Type B pancreatic cell (in vitro differentiated cells): ENCODE measurements at places on chromosomes 5 and 9.

DNA sequence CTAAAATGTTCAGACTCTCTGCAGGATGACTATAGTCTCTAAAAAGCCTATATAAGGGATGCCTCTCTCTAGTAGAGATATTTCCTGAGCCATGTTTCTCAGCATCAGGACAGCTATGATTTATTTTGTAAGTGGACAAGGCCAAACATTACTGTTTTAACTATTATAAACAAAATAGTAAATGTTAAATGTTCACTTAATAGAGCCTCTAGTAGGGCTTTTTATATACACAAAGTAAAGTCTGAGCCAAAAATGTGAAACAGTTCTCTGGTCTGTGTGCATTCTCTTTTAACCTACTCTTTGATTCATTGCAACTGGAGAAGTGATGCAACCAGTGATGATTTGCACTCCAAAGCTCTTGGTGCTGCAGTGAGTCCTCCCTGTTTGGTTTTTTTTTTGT, 220.5 kb downstream of the GDNF start:
- H3K36me3 ChIP-seq = no peaks in the 10 kb centered on the region
- no peak for DNase-seq
- H3K4me1 ChIP-seq = no peaks in the 10 kb centered on the region
- no peaks in the 10 kb centered on the region for H3K27me3 ChIP-seq

DNA sequence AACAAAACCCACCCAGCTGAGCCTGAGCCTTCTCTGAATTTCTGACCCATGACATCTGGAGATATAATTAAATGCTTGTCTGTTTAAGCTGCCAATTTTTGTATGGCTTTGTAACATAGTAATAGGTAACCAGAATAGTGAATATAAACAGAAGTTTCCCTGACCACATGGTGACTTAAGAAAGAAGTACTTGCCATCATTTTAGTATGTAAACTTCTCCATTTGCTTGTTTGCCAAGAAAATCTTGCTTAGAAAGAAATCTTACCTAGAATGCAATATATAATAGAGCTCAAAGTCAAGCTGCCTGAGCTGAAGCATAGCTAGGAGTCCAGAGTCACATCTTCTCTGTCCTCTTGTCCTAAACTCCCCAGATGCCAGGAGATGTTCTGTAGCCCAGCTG, 117.0 kb downstream of the PCSK1 start:
- no peak overlapping the region for H3K27ac ChIP-seq
- no peak for DNase-seq
- H3K27me3 ChIP-seq = no peaks in the 10 kb centered on the region
- no peak overlapping the region for H3K4me3 ChIP-seq

DNA sequence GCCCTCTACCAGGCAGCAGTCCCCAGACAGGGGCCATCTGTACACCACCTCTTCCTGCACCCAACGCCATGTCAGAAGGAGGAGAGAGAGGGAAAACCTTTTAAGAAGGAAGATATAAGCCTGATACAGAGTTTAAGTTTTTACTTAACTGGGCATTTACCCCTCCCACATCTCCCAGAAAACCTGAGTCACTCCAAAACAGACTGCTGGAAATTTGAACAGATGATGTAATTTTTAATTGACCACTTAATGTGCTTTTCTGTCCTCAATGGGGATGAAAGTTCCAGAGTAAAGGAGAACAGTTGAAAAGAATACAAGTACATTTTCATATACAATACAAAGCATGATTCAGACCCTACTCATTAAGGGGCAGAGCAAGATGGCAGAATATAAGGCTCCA, 63.9 kb downstream of the TTC39B start:
- H3K4me3 ChIP-seq = no peak overlapping the region
- H3K4me1 ChIP-seq = no peaks in the 10 kb centered on the region
- H3K27me3 ChIP-seq = no peaks in the 10 kb centered on the region
- peaks cover 2% of the 10 kb centered on the region for H3K36me3 ChIP-seq
- no peak overlapping the region for H3K27ac ChIP-seq

DNA sequence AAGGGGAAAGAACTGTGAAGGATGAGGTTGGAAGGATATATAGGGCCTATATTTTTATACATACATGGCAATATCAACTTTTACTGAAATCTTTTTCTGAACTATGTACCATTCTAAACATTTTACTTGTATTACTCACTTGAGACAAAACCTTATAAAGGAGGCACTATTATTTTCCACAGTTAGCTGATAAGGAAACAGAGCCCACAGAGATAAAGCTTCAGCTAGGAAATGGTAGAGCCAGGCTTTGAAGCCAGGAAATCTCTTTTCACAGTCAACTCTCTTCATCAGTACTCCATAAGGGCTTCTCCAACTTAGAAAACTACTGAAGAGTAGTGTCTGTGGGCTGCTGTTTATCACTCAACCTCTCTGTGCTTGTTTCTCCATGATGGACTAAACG, 613.7 kb downstream of the PRELID2 start:
- no peaks in the 10 kb centered on the region for H3K27me3 ChIP-seq
- no peak overlapping the region for H3K4me3 ChIP-seq
- H3K27ac ChIP-seq = no peak overlapping the region
- no peaks in the 10 kb centered on the region for H3K4me1 ChIP-seq
- H3K36me3 ChIP-seq = no peaks in the 10 kb centered on the region
- DNase-seq = no peak

DNA sequence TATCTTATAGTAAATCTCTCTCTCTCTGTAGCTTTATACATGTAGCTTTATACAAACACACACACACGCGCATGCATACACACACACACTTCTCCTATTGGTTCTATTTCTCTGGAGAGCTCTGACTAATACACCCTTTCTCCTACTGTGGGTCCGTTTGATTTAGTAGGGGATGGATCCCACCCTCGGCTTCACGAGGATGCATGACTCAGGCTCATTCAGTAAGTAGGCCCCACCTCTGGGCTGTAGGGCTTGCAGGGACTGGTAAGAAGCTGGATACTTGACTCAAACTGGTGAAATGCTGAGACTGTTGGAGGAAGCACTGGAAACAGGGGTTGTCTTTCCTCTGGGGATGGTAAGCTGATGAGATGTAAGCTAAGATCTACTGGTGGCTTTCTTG, 98.7 kb downstream of the SLC24A2 start:
- H3K27ac ChIP-seq = no peak overlapping the region
- H3K27me3 ChIP-seq = no peaks in the 10 kb centered on the region
- H3K4me3 ChIP-seq = no peak overlapping the region
- no peaks in the 10 kb centered on the region for H3K36me3 ChIP-seq
- no peak for DNase-seq

GRCh38 chr9:124268661-124269060, 10.9 kb downstream of the NEK6 start:
- no peak overlapping the region for H3K27ac ChIP-seq
- H3K4me1 ChIP-seq = peaks cover 9% of the 10 kb centered on the region
- no peaks in the 10 kb centered on the region for H3K36me3 ChIP-seq
- no peak overlapping the region for H3K4me3 ChIP-seq

GRCh38 chr5:178413988-178414387, 176.2 kb downstream of the COL23A1 start:
- H3K27ac ChIP-seq = no peak overlapping the region
- H3K36me3 ChIP-seq = no peaks in the 10 kb centered on the region
- H3K27me3 ChIP-seq = peaks cover 12% of the 10 kb centered on the region
- DNase-seq = no peak
- no peak overlapping the region for H3K4me3 ChIP-seq

DNA sequence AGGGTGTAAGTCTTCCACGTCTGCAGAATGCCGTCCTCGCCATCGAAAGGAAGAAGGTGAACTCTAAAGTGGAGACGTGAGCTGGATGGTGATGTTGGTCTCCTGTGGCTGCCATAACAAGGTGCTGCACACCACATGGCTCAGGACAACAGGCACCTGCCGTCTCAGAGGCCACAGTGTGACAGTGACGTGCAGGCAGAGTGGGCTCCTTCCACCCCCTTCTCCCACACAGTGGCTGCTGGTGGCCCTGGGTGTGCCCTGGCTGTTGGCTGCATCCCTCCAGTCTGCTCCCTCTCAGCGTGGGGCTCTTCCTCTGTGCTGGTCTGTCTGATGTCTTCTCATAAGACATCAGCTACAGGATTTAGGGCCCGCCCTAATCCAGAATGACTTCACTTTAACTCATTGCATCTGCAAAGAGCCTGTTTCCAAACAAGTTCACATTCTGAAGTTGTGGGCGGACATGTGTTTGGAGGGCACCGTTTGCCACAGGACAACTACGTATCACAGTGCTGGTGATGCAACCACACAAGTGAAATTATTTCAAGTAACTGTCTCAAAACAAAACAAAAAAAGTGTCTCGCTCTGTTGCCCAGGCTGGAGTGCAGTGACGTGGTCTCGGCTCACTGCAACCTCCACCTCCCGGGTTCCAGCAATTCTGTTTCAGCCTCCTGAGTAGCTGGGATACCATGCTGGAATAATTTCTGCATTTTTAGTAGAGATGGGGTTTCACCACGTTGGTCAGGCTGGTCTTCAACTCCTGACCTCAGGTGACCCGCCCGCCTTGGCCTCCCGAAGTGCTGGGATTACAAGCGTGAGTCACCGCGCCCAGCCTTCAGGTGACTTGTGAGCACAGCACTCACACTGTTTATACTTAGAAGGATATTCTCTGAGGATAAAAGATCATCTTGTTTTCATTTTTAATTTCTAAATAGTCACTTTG, 31.2 kb upstream of the CLPTM1L start:
- H3K36me3 ChIP-seq = no peaks in the 10 kb centered on the region
- no peak overlapping the region for H3K4me3 ChIP-seq
- H3K27ac ChIP-seq = no peak overlapping the region
- no peak for DNase-seq

DNA sequence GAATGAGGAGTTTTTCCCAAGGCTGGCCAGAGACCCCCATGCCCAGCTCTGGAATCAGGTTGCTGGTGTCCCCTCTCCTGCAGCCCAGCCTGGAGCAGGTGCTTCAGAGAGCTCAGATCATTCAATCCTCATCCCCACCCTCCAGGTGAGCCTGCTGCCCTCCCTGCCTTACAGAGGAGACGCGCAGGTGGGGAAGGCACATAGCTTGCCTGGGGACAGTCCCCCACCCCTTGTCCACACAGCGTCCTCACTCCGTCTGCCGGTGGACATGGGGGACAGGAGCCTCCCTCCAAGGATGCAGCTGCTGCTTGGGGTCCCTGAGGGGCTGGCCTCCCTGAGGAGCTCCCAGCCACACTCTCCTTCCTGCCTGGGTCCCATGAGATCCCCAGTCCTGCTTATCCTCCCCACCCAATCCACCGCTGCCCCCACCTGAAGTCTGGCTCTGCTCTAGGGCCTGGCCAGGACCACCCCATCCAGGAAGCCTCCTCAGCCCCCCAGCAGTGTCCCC, 17.1 kb upstream of the QSOX2 start:
- no peaks in the 10 kb centered on the region for H3K27me3 ChIP-seq
- no peaks in the 10 kb centered on the region for H3K4me1 ChIP-seq
- H3K27ac ChIP-seq = no peak overlapping the region

GRCh38 chr5:33737697-33738096, 154.1 kb downstream of the ADAMTS12 start:
- no peak overlapping the region for H3K4me3 ChIP-seq
- peaks cover 16% of the 10 kb centered on the region for H3K4me1 ChIP-seq
- DNase-seq = no peak
- H3K27me3 ChIP-seq = no peaks in the 10 kb centered on the region
- H3K27ac ChIP-seq = no peak overlapping the region
- H3K36me3 ChIP-seq = peaks cover 3% of the 10 kb centered on the region

- H3K4me1 ChIP-seq = peaks cover 30% of the 10 kb centered on the region
- H3K4me3 ChIP-seq = no peak overlapping the region
- H3K27ac ChIP-seq = no peak overlapping the region
These were observed 102.5 kb upstream of the SLC44A1 start for GRCh38 chr9:105141976-105142250.

DNA sequence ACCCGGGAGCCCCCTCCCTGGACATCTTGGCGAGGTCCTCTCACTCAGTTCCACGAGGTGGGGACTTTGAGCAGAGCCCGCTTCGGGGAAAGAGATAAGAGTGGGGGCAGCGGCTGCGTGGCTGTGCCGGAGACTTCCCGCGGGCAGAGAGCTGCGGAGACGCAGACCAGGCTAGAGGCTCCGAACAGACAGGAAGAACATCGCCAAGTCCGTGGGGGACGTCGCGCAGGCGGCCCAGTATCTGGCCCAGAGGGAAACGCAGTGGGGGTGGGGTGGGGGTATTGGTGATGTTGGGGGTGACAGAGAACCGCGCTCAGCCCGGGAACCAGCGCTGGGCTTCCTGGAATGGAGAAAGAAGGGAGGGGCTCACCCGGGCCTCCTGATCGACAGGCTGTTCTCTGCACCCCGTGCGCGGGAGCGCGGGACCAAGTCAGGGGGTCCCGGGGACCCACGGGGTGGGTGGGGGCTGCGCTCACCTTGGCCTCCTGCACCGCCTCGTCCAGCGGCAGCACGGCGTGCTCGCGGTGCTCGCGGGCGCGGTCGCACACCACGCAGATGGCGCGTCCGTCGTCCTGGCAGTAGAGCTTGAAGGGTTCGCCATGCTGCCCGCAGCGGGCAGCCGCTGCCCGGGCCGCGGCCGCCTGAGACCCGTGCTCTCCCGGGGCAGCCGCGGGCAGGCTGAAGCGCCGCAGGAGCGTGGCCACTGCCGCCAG, 727 bp downstream of the TRIM7 start:
- H3K27me3 ChIP-seq = peaks cover 75% of the 10 kb centered on the region
- peaks cover 15% of the 10 kb centered on the region for H3K4me1 ChIP-seq
- DNase-seq = no peak
- H3K36me3 ChIP-seq = no peaks in the 10 kb centered on the region
